ENCODE measurements at places on chromosomes 1 and 21.

GRCh38 chr1:178724376-178724727, 692 bp upstream of the RALGPS2 start:
- DNase-seq, result no peak

GRCh38 chr1:90318431-90318830, 323.5 kb downstream of the ZNF326 start:
- no peak for DNase-seq

GRCh38 chr1:46246548-46247435, 771 bp upstream of the RAD54L start:
- DNase-seq, result no peak

DNA sequence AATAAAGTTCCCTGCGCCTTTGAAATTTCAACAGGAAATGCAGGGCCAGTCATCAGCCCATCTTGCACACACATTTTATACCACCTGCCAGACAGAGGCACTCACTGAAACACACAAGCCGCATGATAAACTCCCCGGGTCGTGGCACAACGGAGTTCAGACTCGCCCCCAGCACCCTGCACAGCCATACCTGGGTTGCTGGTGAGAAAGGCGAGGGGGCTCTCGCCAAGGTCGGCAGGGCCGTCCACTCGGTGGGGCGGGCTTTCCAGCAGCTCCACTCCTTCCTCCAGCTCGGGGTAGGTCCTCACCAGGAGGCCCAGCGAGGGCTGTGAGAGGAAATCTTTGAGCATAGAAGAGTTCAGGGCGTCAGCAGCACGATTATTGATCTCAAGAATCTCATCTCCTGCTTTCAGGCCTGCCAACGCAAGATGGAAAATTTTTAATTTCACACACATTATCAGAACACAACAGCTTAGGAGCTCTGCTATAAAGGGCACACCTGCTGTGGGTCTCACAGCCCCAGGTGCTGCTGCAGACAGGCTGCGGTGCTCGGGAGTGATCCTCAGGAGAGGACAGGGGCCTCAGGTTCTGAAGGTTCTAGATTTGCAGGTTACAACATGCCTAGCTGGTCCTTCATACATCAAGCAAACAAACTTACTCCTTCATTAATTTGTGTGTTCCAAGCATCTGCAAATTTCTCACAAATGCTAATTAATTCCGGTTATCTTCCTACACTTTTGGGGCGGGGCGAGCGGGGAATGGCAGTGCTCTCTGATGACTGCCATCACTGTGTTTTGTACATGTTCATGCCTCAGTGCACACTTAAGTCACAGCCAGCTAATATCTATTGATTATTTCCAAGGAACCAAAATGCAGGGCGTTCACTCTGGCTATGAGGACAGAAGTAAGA, 144.2 kb upstream of the KRTAP19-8 start:
- DNase-seq, result no peak

GRCh38 chr1:14120895-14121294, 420.9 kb downstream of the PRDM2 start:
- DNase-seq, result no peak

- DNase-seq, result peak; percentile 35
Measured at GRCh38 chr1:248404024-248404423, 1.2 kb downstream of the OR2T1 start.

DNA sequence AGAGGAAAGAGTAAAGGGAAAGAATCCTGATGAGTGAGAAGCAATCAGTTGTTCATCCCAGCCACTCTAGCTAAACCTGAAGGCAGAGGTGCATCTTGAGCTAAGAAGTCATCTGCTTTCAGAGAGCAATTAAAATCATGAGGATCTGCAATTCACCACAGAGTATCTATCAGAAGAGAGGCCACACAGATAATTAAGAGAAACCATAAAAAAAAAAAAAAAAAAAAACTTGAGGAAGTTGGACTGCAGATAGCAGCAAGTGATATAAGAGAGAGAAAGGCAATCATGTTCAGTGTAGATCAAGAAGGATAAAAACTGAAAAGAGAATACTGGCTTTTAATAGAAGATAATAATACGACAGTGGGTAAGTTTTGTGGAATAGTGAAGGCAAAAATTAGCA, 17.7 kb downstream of the FOXJ3 start:
- DNase-seq, result no peak

DNA sequence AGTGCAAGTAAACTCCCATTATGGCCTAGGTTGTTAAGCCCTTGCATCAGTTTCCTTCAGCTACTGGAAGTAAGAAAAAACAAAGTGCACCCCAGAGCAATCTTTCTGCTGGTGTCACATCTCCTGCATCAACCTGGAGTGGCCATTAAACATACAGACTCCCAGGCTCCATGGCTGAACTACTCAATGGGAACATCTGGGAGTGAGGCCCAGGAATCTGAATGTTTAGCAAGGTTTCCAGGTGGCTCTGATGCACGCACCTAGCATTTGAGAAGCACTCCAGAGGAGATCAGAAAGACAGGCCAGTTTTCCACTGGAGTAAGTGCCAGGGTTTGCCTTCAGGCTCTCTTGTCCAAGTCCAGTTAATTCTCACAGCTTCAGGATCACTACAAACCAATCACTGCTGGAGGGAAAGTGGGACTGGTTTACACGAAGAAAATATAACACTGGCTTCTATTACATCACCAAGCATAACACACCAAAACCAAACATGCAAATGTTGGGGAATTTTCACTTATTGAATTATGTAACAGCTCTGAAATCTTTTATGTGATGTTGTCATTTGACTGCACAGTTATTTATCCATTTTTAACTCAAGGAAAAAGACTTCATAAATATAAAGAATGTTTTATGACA, 22.3 kb upstream of the ABCA4 start:
- peak; percentile 30 for DNase-seq

DNA sequence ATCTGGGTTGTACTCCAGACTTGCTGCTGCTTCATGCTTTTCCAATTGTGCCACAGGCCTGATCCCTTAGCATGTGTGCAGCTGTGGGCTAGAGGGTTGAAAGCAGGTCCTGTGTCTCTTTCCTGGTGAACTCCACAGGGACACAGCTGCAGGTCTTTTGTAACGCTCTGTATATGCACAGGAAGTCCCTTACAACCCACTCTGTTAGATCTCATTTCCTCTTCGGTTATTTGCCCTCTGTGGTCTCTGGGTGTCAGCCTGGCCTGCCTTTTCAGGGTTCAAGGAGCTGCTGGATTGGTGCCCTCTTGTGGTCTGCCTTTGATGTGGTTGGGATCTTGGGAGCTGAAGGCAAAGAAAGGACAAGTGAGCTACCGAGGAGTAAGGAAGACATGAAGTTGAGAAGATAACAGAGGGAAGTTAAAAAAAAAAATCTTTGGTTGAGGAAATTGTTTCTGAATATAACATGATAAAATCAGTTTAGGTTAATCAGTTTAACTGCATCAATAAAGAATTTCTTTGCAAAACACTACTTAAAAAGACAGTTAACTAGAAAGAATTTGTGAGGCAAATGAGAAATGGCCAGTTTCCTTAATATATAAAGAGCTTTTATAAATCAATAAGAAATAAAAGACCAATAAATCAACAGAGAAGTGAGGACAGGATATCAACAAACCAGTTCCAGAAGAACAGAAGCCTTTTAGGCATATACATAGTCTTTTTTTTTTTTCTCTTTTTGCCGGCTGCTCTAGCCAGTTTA, 44.1 kb downstream of the UCK2 start:
- peak; percentile 75 for DNase-seq

GRCh38 chr1:1616045-1616790, 918 bp downstream of the MIB2 start:
- DNase-seq, result peak; percentile 48

- no peak for DNase-seq
Measured at GRCh38 chr1:2987773-2988172, 33.5 kb upstream of the ACTRT2 start.

- DNase-seq, result no peak
Measured at GRCh38 chr1:77473690-77474089, 191.9 kb downstream of the AK5 start.

GRCh38 chr1:56034847-56035481, 544.4 kb downstream of the PLPP3 start:
- DNase-seq, result no peak

DNA sequence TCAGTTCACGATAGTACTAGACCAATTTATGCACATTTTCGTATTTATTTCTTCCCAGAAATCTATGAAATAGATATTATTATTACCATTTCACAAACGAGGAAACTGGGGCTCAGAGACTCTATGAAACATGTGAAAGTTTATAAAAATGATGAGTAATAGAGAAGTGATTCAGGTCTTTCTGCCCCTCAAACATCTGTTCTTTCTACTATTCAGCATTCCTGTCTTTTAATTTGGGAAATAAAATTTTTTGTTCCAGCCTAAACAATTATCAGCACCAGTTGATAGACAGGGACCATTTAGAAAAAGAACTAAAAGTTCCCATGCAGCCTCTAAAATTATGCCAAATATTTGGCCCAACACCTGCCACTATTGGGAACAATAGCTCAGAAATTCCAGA, 585.1 kb downstream of the PTPRC start:
- no peak for DNase-seq

- no peak for DNase-seq
Measured at GRCh38 chr21:42669041-42669440, 15.6 kb downstream of the PDE9A start.

- no peak for DNase-seq
Measured at GRCh38 chr1:113855630-113856400, 15.7 kb downstream of the PTPN22 start.

GRCh38 chr1:40997096-40997495, 17.6 kb downstream of the CTPS1 start:
- no peak for DNase-seq

DNA sequence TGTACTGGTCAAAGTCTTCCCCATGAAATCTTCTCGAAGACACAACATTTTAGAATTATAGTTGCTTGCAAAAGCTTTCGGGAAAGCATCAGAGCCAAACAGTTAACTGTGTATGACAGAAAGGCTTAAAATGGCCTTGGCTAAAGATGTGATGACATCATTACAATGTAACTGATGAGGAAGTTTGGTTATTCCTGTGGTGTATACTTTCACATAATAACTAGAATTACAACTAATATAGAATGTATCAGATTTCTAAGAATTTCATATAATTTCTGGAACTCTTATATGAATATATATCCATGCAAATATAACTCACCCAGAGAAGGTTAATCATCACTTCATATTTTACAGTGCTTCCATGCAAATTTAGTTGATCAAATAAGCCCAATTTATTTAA, 8.4 kb downstream of the TP73 start:
- DNase-seq, result no peak

GRCh38 chr1:235246022-235246948, 81.7 kb downstream of the ARID4B start:
- peak; percentile 54 for DNase-seq

- DNase-seq, result no peak
Measured at GRCh38 chr1:46298387-46298786, 5.0 kb downstream of the LRRC41 start.

DNA sequence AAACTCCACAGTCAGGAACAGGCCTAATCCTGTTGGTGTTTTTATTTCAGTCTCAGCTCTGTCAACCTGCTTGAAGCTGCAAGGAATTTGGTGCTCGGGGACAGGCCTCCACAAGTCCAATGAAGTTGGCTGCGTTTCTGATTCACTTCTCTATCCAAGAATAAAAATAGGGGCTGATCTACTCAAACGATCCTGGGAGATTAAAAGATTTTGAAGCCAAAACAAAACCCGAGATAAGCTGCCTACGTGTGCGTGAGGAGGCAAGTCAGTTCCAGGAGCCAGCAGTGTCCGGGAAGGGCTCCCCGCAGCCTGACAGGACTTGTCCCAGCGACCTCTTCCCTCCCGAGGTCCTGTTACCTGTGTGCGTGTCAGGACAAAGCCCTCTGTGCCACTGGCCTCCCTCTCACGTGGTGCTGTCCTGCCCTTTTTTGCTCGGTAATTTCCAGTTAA, 98.0 kb downstream of the ETS2 start:
- DNase-seq, result no peak

- DNase-seq, result no peak
Measured at GRCh38 chr1:89965193-89965768, 29.6 kb upstream of the ZNF326 start.

DNA sequence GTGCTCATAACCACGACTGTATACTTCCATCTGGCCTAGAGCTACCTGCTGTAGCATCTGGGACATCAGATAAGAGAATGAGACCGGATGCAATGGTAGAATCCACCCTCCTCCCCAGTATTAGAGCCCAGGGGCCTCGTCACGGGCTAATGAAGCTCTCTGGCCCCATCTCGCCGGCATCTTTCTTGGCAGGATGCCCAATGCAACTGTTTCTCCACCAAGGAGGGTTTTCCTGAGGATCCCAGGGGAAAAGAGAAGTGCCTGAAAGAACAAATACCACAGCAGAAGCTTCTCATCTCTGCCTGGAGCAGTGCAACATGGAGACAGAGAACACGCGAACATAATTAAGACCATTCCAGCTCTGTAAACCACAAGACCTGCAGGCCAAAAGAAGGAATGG, 80.0 kb downstream of the VWA5B1 start:
- DNase-seq, result no peak

- no peak for DNase-seq
Measured at GRCh38 chr1:62052946-62053345, 141.7 kb upstream of the L1TD1 start.

DNA sequence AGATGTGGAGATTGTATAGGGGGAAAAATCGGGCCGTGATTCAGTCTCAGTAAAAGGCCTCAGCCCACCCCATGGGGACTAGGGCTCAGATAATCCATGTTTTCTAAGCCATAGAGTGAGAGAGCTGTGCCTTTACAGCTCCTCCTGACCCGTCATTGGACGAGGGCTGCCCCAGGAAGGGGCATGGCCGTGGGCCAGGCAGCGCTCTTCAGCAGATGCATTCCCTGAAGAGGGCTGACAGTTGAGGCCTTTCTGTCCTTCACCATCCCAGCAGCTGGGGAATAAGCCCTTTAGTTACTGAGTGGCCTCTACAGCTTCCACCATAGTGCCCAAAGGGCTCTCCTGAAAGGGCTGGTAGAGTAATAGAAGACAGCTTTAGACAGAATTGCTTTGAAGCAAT, 57.2 kb downstream of the ST3GAL3 start:
- DNase-seq, result no peak

DNA sequence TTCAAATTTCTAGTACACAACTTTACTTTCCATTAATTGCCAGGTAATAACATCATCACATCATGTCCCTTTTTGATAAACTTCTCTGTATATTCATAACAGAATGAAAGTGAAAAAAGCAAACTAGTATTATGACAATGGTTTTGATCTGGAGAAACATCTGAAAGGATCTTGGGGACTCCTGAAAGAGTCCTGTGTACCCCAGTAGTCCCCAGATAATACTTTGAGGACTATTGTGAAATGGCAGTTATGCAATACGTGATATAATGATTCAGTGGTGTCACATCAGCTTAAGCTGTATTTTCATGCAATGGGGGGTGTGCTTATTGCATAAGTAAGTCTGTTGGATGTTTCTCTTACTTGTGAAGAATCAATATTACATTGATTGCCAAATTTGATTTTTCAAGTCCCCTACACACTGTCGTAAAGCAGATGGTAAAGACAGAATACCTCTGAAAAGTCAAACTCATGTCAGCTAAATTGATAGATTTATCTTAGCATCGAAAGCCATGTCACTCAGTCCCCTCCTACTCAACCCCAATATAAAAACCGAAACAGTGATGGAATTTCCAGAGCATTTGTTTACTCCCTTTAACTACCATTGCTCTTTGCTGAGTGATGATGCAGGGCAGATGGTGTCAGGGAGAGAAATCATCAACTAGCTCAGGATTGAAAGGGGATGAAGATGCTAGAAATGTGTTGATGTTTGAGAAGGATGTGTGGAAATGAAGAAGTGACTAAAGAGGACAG, 146.7 kb upstream of the C1orf105 start:
- DNase-seq, result no peak
